ENCODE measurements at places on chromosomes 6 and 20. TPM values are rescaled to one million over a fixed set of nuclear protein-coding genes. Genes with fewer than 3 reads are reported as not detected.

- no peak for DNase-seq
- H3K36me3 ChIP-seq = peaks cover 88% of the 10 kb centered on the region
- no peaks in the 10 kb centered on the region for H3K27me3 ChIP-seq
These were observed 24.0 kb upstream of the SMIM26 start for GRCh38 chr20:18543216-18543615.

- DNase-seq = no peak
- peaks cover under 1% of the 10 kb centered on the region for H3K4me1 ChIP-seq
- H3K27ac ChIP-seq = no peak overlapping the region
- H3K4me3 ChIP-seq = no peak overlapping the region
- H3K36me3 ChIP-seq = no peaks in the 10 kb centered on the region
These were observed 13.7 kb downstream of the PXT1 start for GRCh38 chr6:36428911-36429310.

Gene CCN2
- 33.0 TPM for total RNA-seq

Gene CCM2L
- 7.5 TPM for total RNA-seq

Gene GABRR1
- not detected for total RNA-seq

Gene TDRD6
- 0.36 TPM for total RNA-seq

Data from left ventricle myocardium inferior (tissue), 1 donor.